Endothelial cell of coronary artery (primary cell): ENCODE measurements at places on chromosomes 1 and 21. TPM values are rescaled to one million over a fixed set of nuclear protein-coding genes. Genes with fewer than 3 reads are reported as not detected.

ZNF683 gene
- total RNA-seq: not detected in 2 replicates

ITSN1 gene
- total RNA-seq: 49.2 and 85.7 TPM in 2 replicates

LGR6 gene
- total RNA-seq: under 0.01 TPM in 1 of 2 replicates, not detected in the other

LMX1A gene
- not detected in 2 replicates for total RNA-seq

AADACL3 gene
- not detected in 2 replicates for total RNA-seq

SLAMF9 gene
- not detected in 2 replicates for total RNA-seq
